Hair follicle dermal papilla cell (primary cell): ENCODE measurements at places on chromosomes 1 and 21. TPM values are rescaled to one million over a fixed set of nuclear protein-coding genes. Genes with fewer than 3 reads are reported as not detected.

The CD2 gene
- total RNA-seq: not detected in 2 replicates

The SHISAL2A gene
- total RNA-seq: 0.16 TPM in 1 of 2 replicates, not detected in the other

The VPS13D gene
- total RNA-seq: 39.6 and 50.5 TPM in 2 replicates

The KISS1 gene
- total RNA-seq: 1.1 TPM in 1 of 2 replicates, not detected in the other

The PMF1 gene
- total RNA-seq: 27.0 and 27.7 TPM in 2 replicates

The CADM3 gene
- total RNA-seq: 0.12 and 0.49 TPM in 2 replicates

The OR2T11 gene
- not detected in 2 replicates for total RNA-seq

The SELL gene
- under 0.01 and 0.16 TPM in 2 replicates for total RNA-seq

The MASP2 gene
- not detected in 2 replicates for total RNA-seq

The SLAMF1 gene
- not detected in 2 replicates for total RNA-seq

The LRRC71 gene
- under 0.01 TPM in 1 of 2 replicates, not detected in the other for total RNA-seq

The ANKRD65 gene
- total RNA-seq: 0.81 and 0.85 TPM in 2 replicates

The CR1L gene
- not detected in 2 replicates for total RNA-seq

The NR0B2 gene
- not detected in 2 replicates for total RNA-seq

The GBP2 gene
- total RNA-seq: 29.0 and 38.9 TPM in 2 replicates

The OR6K3 gene
- total RNA-seq: not detected in 2 replicates

The FAM72C gene
- 0.24 and 0.32 TPM in 2 replicates for total RNA-seq

The TMEM269 gene
- total RNA-seq: under 0.01 TPM in 1 of 2 replicates, not detected in the other

The PTPN22 gene
- 1.3 and 1.7 TPM in 2 replicates for total RNA-seq

The DENND2D gene
- 5.5 and 10.0 TPM in 2 replicates for total RNA-seq

The S100PBP gene
- 39.1 and 41.5 TPM in 2 replicates for total RNA-seq

The PAQR7 gene
- total RNA-seq: 18.6 and 18.8 TPM in 2 replicates
